H4 (cell line): ENCODE measurements at places on chromosomes 4 and X. TPM values are rescaled to one million over a fixed set of nuclear protein-coding genes. Genes with fewer than 3 reads are reported as not detected.

The UGT2B10 gene
- total RNA-seq, result not detected in 2 replicates

The CLCN3 gene
- 22.2 and 23.8 TPM in 2 replicates for total RNA-seq

The LRCH2 gene
- total RNA-seq, result 4.5 and 6.2 TPM in 2 replicates

The PABPC1L2B gene
- total RNA-seq, result not detected in 2 replicates

The SLC34A2 gene
- not detected in 2 replicates for total RNA-seq

The PABPC5 gene
- total RNA-seq, result 4.9 and 7.6 TPM in 2 replicates

The EVC2 gene
- total RNA-seq, result 1.3 and 2.3 TPM in 2 replicates

The NKX6-1 gene
- total RNA-seq, result 0.45 and 0.50 TPM in 2 replicates

The SPATA18 gene
- total RNA-seq, result not detected in 2 replicates

The SERTM2 gene
- total RNA-seq, result 0.74 and 1.5 TPM in 2 replicates

The CCNQ gene
- 31.4 and 36.2 TPM in 2 replicates for total RNA-seq

The GAGE2A gene
- not detected in 2 replicates for total RNA-seq

The AMOT gene
- 4.3 and 6.7 TPM in 2 replicates for total RNA-seq

The ERAS gene
- not detected in 2 replicates for total RNA-seq

The CYLC1 gene
- total RNA-seq, result not detected in 2 replicates

The AREG gene
- total RNA-seq, result 0.91 TPM in 1 of 2 replicates, not detected in the other

The TMEM31 gene
- not detected in 2 replicates for total RNA-seq

The IL1RAPL2 gene
- 0.23 TPM in 1 of 2 replicates, not detected in the other for total RNA-seq

The FGF16 gene
- not detected in 2 replicates for total RNA-seq

The PLP1 gene
- total RNA-seq, result 0.02 TPM in 1 of 2 replicates, not detected in the other

The HSD17B11 gene
- total RNA-seq, result 34.8 and 37.3 TPM in 2 replicates

The RAB39B gene
- 1.6 and 2.6 TPM in 2 replicates for total RNA-seq

The IL21 gene
- not detected in 2 replicates for total RNA-seq

The CTAG2 gene
- total RNA-seq, result not detected in 2 replicates

DNA sequence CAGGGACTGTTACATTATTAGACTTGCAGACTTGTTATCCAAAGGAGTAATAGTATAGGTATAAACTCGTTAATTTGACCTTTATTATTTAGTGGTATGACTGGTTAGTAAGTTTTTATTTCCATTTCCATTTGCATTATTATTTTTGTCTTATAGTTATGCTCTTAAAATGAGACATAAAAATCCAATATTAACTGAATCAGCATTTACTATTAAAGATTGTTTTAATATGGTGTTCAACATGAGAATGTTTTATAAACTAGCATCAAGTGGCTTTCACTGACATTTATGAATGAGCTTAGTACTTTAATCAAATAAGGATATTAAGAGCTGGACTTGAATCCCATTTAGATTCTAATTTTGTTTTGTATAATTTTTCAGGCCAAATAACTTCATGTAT, 228.1 kb upstream of the HAND2 start:
- no peak for DNase-seq

DNA sequence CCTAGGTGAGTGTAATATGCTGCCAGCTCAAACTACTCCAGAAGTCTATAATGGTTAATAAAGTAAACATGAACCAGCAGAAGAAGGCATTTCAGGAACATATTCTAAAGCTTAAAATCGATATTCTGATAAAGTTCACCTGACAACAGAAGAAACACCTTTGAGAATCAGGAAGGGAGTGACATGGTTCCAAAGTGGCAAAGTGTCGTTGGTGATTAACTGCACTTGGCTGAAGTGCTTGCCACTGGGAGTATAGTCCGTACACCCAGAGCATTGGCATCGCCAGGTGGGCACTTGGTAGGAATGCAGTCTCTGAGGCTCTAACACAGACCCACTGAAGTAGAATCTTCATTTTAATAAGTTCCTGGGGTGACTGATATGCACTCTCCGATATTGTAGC, 76.0 kb upstream of the H2AZ1 start:
- DNase-seq, result no peak

GRCh38 chrX:55099162-55099561, 10.3 kb downstream of the PAGE2 start:
- DNase-seq, result no peak

GRCh38 chr4:99648321-99648720, 9.3 kb downstream of the C4orf54 start:
- DNase-seq, result no peak

DNA sequence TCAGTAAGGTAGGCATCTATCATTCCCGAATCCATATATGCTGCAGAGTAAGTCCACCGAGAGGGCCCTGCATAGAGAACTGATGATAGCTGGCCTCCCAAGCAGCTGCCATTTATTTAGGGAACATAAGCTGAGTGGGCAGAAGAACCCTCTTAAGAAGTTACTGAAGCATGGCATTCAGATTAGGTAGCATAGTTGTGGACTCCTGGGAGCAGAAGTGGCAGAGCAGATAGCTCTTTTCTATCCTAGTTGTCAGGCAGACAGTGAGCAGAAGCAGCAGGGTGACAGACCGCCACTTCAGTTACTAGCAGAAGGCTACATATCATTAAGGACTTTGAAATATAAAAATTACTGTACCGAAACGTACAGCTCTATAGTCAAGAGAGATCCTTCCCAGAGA, 454.7 kb downstream of the PPP4R3C start:
- no peak for DNase-seq

DNA sequence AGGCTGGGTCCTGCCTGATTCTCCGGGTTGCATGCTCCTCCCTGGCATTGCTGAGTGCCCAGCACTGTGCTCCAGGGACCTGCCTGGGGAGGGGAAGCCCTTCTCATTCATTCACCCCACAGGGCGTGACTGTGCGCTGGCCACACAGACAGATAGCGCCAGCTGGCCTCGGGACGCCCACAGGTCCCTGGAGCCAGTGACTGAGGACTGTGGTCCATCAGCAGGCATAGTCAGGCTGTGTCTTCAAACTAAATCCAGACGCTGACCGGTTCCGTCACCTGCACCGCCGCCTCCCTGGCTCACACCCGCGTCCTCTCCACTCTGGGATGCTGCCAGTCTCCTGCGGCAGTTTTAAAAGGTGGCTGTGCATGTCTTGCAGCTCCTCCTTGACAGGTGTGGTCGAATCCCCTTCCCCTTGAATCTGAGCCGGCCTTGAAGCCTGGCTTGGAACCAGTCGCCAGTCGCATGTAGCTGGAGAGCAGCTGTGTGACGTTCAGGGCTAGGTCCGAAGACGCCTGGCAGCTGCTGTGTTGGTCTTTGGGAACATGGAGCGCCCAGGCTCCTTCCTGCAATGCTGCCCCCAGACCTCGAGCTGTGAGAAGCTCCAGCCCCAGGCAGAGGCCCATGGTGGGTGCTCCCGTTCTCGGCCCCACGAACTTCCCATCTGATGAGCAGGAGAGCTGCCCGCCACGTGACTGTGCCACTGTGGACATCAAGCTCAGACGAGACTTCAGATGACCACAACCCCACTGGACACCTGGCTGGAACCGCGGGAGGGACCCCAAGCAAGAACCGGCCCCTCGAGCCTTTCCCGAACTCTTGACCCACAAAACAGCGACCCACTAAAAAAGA, 94.1 kb downstream of the ADRA2C start:
- DNase-seq, result no peak

- no peak for DNase-seq
Measured at GRCh38 chr4:148445071-148445859, 3.1 kb upstream of the NR3C2 start.

DNA sequence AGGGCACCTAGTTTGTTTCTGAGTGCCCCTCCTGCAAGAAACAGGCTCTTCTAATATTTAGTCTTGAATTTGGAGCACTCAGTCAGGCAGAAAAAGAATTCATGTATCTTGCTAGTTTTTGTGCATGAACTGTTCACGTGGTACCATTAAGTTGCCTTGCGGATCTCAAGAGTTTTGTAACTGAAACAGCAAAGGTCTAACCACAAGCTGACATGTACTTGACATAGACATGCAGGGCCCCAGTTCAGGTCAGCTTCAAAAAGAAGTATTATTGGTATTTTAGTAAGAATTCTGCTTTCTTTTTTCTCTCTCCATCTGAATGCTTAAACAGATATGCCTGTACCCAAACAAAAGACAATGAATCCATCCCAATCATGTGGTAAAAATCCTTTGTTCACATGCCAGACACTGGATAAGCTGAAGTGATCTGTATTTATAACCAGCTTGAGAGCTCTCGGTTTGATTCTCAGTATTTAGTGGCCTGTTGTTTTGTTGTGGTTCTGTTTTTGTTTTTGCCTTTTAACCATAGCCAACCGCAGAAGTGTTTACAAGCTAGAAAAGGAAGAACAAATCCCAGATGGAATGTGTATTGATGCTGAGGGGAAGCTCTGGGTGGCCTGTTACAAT, 13.0 kb downstream of the RGN start:
- DNase-seq, result no peak

GRCh38 chrX:85907316-85907715, 140.0 kb downstream of the CHM start:
- DNase-seq, result no peak

DNA sequence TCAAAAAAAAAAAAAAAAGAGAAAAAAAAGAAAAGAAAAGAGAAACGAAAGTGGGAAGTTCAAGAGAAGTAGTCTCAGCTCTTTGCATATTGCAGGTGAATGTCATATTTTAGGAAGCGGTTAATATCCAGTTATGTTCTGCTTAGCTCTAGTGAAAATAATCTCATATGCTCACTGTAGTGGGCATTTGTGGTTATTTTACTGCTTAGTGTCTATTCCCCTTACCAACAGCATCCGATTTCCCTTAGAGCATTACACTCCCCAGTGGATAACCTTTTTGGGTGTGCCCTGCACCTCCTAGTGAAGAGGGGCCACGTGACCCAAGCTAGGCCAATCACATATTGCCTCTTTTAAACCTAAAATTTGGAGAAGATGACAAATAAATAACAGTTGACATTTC, 111.2 kb upstream of the ZNF827 start:
- no peak for DNase-seq

DNA sequence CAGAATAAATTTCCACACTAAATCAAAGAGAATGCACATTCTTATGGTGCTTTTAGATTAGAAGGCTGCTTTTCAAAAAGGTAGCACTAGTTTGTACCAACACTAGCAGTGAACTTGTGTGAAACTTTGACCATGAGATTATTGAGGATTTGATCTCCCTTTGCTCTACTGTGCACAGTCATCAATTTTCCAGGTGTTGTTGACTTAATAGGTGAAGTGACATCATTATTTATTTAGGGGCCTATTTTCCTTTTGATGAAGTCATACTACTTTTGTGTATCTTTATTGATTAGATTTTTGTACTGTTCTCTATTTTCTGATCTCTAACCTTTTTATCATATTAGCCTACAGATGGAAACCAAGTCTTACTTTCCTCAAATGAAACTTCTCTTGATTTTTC, 507.9 kb upstream of the LCORL start:
- DNase-seq, result no peak

DNA sequence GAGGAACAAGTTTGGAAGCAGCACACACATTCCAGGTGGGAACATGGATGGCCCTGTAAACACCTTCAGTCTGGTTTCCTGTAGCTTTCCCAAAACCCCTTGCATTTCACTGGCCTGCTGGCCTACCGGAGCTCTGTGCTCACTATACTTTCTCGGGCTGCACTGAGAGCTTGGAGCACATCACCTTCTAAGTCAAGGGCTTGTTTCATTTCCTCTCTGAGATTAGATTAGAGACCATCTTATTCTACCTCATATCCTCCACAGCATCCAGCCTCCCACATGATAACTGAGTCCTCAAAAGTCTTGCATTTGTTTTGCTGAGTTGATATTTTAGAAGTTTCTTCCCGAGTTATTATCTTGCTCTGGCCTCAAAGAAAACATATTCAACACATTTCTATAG, 147.7 kb downstream of the RASL11B start:
- DNase-seq, result no peak

GRCh38 chr4:182746876-182747275, 170.3 kb downstream of the DCTD start:
- no peak for DNase-seq

DNA sequence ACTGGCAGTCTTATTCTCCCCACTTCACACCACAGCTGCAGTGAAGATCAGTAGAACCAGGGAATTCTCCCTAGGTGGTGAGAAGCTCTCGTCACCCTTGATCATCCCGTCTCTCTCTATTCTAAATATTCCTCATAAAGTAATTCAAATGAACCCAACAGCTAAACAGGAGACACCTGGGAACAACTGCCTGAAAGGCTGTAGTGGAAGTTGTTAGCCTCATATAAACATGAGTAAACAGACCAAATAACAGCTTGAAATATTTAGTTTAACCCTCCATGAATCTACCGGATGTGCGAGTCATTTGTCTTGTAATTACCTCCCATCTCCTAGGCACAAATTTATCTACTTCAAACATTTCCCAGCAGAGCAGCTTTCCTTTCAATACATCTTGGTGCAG, 30.4 kb upstream of the APELA start:
- DNase-seq, result peak; percentile 7

DNA sequence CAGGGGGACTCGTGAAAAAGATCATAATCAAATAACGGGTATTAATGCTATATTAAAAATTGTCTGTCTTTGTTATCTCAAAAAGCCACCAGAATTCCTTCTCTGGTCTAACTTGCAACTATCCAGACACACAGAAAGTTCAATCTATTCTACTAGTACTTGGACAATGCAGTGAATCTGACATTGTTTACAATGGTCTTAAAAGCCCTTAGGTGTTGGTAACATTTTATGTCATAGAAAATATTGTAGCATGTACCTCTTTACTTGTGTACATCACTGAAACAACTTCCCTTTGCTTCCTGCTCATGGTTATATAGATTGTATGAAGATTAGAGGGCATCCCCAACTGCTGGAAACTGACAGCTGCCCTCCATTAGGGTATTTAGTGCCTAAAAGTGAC, 71.1 kb upstream of the PPP3CA start:
- no peak for DNase-seq

DNA sequence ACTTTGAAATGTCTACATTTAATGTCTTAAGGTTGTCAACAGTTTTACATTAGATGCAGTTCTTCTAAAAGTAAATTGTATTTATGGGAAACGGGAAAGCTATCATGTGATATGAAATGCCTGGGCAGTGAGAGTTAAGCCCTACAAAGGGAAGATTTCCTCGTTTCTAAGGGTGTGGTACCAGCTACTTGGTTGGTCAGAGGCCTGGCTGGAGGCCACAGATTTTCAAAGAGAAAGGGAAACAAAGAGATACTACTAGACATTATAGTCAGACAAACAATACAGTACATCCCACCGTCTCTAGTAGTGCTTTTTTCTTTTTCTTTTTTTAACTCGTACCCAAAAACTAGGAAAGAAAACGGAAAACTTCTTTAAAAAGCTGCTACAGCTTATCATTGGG, 467.8 kb downstream of the PCDH7 start:
- no peak for DNase-seq

GRCh38 chr4:123809864-123810263, 413.3 kb downstream of the SPRY1 start:
- DNase-seq, result no peak

DNA sequence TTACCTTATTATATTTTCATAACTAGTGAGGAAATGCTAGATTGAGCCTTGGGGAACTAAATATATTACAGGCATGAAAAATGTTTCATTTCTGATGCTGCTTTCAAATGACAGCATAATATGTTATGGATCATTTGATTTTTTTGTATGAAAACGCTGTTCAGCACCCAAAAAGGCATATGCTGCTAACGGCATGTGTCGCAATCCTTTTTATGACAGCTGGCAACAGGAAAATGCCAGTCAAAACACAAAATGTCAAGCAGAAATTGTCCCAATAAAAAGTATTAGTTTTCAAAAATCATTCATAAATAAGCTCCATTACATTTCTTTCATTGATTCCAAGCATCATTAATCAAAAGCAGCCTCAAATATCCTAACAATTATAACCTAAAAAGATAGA, 1244.5 kb downstream of the PCDH7 start:
- DNase-seq, result no peak
